ENCODE measurements at places on chromosomes 1 and 21. TPM values are rescaled to one million over a fixed set of nuclear protein-coding genes. Genes with fewer than 3 reads are reported as not detected.

GRCh38 chr1:77342745-77343144 is 60.9 kb downstream of the AK5 start:
- no peak for DNase-seq
- peaks cover 9% of the 10 kb centered on the region for H3K36me3 ChIP-seq
- H3K27me3 ChIP-seq, result no peaks in the 10 kb centered on the region
- no peak overlapping the region for H3K27ac ChIP-seq

DNA sequence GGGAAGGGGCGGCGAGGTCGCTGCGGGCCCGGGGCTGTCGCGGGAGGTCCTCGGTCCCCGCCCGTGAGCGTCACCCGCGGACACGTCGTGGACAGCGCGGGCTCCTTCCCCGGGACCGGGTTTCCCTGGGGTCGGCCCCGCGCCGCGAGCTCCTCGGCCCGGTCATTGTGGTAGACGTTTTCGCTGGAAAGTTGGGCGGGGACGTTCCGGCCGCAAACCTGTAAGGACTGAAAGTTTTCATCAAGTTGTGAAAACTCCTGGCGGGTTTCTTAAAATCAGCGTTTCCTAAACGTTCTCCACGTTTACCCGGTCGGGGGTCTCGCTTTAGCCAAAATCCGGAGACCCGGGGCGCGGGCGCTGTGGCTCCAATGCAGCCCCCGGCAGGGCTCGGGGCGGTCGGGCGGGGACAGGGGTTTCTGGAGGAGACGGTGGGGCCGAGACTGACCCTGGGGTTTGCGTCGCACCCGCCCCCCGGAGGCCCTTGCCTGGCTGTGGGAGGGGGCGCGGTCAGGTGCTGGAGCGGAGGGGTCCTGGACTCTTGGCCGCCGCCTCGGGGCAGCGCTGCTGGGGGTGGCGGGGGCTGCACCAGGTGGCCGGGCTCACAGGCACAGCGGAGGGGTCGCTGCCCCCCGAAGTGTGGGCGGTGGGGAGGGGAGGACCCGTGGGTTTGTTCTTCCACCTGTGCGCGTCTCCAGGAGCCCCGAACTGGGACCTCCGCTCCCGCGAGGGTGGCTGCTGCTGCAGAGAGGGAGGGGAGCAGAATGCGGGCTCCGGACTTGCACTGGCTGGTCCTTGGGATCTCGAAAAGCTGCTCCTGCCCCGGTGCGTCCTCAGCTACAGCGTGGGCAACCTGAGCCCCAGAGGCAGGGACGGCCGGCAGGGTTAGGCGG is 827 bp downstream of the PRKCZ start:
- H3K27ac ChIP-seq, result no peak overlapping the region
- H3K4me3 ChIP-seq, result peak overlapping the region; percentile 66
- peaks cover 11% of the 10 kb centered on the region for H3K4me1 ChIP-seq
- peak; percentile 28 for DNase-seq
- no peaks in the 10 kb centered on the region for H3K36me3 ChIP-seq

- no peak for DNase-seq
- H3K36me3 ChIP-seq, result no peaks in the 10 kb centered on the region
- H3K27me3 ChIP-seq, result peaks cover 6% of the 10 kb centered on the region
Measured at GRCh38 chr1:204814166-204814884, 56.3 kb upstream of the NFASC start.

SMCP gene
- not detected for total RNA-seq

- H3K4me3 ChIP-seq, result no peak overlapping the region
- H3K4me1 ChIP-seq, result no peaks in the 10 kb centered on the region
- DNase-seq, result no peak
- H3K27ac ChIP-seq, result no peak overlapping the region
Measured at GRCh38 chr1:47887060-47887459, 110.1 kb downstream of the TRABD2B start.

DNA sequence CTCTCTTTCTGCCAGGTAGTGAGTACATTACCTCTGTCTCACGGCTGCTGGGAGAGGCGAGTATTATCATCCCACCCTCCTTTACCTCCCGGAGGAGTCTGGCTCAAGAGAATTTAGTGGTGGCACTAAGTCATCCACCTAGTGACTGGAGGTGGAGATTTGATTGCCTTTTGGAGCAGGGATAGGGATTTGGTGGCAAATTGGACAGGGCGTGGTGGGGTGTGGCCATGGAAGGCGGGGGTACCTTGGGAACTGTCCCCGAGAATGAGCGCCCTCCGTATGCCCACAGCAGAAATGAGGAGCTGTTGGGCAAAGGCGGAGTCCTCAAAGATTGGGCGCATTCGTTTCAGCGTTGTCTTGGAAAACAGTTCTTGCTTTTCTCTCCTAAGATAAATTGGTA is 32.1 kb upstream of the HMGN1 start:
- peaks cover 1% of the 10 kb centered on the region for H3K27me3 ChIP-seq
- H3K36me3 ChIP-seq, result no peaks in the 10 kb centered on the region
- peak overlapping the region; percentile 92 for H3K4me3 ChIP-seq

GRCh38 chr1:56473582-56474270 is 105.6 kb downstream of the PLPP3 start:
- H3K4me3 ChIP-seq, result no peak overlapping the region
- peaks cover 23% of the 10 kb centered on the region for H3K27me3 ChIP-seq
- no peak overlapping the region for H3K27ac ChIP-seq
- H3K36me3 ChIP-seq, result no peaks in the 10 kb centered on the region

DNA sequence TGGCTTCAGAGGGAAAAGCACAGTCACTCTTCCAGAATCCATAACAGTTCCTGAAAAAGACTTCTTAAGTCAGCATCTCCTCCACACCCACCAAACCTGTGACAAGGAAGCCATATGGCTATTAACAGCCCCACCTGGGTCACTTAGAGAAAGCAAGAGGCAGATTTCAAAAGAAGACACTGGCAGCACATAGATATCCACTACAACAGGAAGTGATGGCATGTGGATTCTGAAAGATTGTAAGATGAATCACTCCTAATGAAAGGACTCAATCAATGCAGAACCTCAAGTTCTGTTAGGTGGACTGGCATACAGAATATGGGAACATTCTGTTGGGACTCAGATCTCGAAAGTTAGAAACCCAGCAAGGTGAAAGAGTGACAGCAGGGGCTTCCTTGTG is 365.9 kb downstream of the TGFB2 start:
- no peak overlapping the region for H3K27ac ChIP-seq
- no peaks in the 10 kb centered on the region for H3K27me3 ChIP-seq
- H3K4me1 ChIP-seq, result no peaks in the 10 kb centered on the region
- H3K4me3 ChIP-seq, result no peak overlapping the region
- no peak for DNase-seq

NKAIN1 gene
- total RNA-seq, result not detected

REN gene
- total RNA-seq, result not detected

DNA sequence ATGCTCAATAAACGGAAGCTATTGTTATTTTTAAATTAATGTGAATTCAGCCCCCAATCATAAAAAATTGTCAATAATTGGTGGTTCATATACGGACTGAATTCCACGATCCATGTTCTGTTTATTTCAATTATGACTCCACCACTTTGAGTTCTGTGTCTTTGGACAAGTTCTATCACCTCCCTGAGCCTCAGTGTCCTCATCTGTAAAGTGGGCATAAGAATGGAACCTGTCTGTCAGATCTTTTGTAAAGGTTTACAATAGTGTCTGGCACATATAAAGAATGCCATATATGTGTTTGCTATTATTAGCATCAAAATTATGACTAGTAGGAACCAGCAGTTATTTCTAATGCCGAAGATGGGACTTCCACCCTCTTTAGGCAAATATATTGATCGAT is 183.3 kb downstream of the KAZN start:
- H3K27ac ChIP-seq, result no peak overlapping the region
- peaks cover 1% of the 10 kb centered on the region for H3K27me3 ChIP-seq
- no peak for DNase-seq
- H3K4me1 ChIP-seq, result no peaks in the 10 kb centered on the region
- no peak overlapping the region for H3K4me3 ChIP-seq

DNA sequence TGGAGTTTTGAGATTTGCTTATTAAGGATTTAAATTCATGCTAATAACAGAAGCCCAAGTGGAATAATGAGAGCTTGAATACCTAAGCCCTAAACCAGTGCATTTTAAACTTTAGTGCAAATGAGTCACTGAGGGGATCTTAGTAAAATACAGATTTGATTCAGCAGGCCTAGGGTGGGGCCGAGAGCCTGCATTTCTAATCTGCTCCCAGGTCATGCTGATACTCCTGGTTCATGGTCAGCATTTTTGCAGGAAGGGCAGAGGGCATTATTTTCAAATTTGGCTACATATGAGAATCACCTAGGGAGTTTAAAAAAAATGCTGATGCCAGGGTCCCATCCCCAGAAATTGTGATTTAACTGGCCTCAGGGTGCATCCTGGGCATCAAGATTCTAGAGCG is 39.3 kb downstream of the DNTTIP2 start:
- no peaks in the 10 kb centered on the region for H3K36me3 ChIP-seq
- no peak overlapping the region for H3K27ac ChIP-seq
- H3K4me3 ChIP-seq, result no peak overlapping the region
- no peaks in the 10 kb centered on the region for H3K27me3 ChIP-seq
- H3K4me1 ChIP-seq, result peaks cover 5% of the 10 kb centered on the region

- H3K4me3 ChIP-seq, result no peak overlapping the region
- H3K4me1 ChIP-seq, result peaks cover 3% of the 10 kb centered on the region
- H3K27me3 ChIP-seq, result peaks cover 3% of the 10 kb centered on the region
- no peaks in the 10 kb centered on the region for H3K36me3 ChIP-seq
- no peak for DNase-seq
Measured at GRCh38 chr1:25056536-25056935, 126.5 kb upstream of the RUNX3 start.

DNA sequence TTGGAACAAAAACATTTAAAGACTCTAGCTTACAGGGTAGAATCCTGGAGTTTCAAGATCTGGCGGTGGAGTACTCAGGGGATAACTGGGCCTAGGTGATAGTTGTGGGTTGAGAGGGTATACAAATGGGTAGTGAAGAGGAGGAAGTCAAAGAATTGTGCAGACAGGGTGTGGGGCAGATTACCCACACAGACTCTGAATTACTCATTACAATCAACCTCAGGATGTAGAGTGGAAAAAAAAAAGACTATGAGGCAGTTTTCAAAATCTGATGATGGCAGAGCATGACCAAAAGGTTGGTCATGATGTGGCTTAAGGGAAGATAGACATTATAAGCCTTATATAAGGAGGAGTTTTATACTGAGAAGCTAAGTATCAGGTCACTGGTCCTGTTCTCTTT is 44.1 kb upstream of the GLIS1 start:
- H3K4me1 ChIP-seq, result peaks cover 11% of the 10 kb centered on the region
- no peak overlapping the region for H3K4me3 ChIP-seq
- H3K27ac ChIP-seq, result peak overlapping the region; percentile 60
- peak; percentile 28 for DNase-seq

DNA sequence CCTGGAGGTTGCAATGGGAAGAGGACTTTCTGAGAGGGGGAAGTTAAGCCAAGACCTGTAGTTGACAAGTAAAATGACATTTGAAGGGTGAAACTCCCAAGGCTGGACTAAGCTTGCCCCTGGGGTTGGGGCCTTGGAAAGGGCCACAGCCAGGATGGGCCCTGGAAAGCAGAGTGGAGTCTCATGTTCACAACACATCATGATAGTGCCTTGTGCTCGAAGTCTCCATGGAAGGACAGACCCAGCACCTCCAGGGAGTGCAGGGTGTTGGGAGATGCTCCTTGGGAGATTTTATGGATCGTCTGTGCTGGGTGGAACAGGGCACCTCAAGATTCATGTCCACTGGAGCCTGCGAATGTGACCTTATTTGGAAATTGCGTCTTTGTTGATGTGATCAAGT is 55.6 kb upstream of the ACTRT2 start:
- no peaks in the 10 kb centered on the region for H3K36me3 ChIP-seq
- peaks cover 2% of the 10 kb centered on the region for H3K27me3 ChIP-seq
- no peaks in the 10 kb centered on the region for H3K4me1 ChIP-seq
- no peak for DNase-seq

DNA sequence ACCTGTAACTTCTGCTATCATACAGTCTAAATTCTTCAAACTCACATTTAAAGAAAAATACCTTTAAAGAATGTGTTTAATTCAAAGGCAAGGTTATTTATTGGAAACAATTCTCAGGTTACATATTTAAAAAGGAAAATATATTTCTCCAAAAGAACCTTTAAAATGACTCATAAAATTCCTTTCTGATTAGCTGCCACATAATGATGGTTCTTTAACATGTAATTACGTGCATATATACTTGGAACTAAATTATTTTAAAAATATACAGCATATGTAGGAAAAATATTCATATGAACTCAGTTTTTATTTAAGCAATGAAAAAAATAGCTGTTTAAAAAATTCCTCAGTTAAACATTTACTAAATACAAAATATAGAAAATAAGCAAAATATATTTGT is 173.6 kb downstream of the COP1 start:
- DNase-seq, result no peak
- H3K4me3 ChIP-seq, result no peak overlapping the region
- peaks cover 26% of the 10 kb centered on the region for H3K36me3 ChIP-seq
- peaks cover 4% of the 10 kb centered on the region for H3K4me1 ChIP-seq
- H3K27me3 ChIP-seq, result no peaks in the 10 kb centered on the region

DNA sequence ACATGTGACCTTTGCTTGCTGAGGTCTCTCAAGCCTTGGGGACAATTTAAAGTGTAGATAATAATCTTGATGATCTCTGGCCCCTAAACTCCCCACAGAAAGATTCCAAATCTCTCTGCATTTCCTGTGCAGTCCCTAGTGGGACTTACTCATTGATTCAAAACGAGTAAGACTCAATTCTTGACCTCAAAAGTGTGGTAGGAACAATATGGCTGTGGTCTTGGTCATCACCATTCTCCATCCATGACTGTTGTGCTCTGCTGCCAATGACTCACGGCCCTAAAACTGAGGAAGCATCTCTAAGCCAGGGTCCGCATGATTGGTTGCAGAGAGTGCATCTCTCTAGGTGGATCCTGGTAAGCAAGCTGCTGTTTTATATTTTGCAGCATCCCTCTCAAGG is 268.0 kb downstream of the PTGER3 start:
- no peak for DNase-seq
- H3K4me3 ChIP-seq, result no peak overlapping the region
- no peak overlapping the region for H3K27ac ChIP-seq
- no peaks in the 10 kb centered on the region for H3K27me3 ChIP-seq
- no peaks in the 10 kb centered on the region for H3K36me3 ChIP-seq

- H3K4me3 ChIP-seq, result peak overlapping the region; percentile 81
- H3K27ac ChIP-seq, result peak overlapping the region; percentile 72
- no peaks in the 10 kb centered on the region for H3K27me3 ChIP-seq
- peaks cover 20% of the 10 kb centered on the region for H3K36me3 ChIP-seq
- H3K4me1 ChIP-seq, result peaks cover 50% of the 10 kb centered on the region
- DNase-seq, result peak; percentile 65
Measured at GRCh38 chr1:32334864-32335534, 1.0 kb downstream of the MARCKSL1 start.

ZNF695 gene
- total RNA-seq, result 1.1 TPM

Measured in activated CD8-positive, alpha-beta T cell treated with anti-CD3 and anti-CD28 coated beads for 36 hours (primary cell).